AG09319 (cell line): ENCODE measurements at places on chromosomes 1 and 21.
A peak's percentile ranks its signal among the peaks of the same experiment; 100 is the strongest.

DNA sequence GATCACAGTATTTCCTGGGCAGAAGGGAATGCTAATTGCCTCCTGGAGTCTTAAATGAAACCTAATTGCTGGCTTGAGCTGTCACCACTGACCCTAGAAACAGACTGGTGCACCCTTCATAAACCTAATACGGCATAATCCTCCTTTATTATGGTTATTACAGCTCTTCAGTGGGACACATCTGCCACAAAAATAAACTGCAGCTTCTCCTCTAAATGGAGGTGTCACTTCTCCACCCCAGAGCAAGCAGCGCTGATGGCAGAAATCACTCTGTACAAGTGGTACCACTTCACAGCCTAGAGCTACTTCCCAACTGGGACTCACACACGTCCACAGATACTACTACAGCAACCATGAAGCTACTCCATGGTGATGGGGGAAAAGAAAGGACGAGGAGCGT, 11.1 kb downstream of the PTPN14 start:
- DNase-seq: no peak

- DNase-seq: no peak
Observed at GRCh38 chr1:228958741-228959140, 223.5 kb downstream of the RHOU start.

DNA sequence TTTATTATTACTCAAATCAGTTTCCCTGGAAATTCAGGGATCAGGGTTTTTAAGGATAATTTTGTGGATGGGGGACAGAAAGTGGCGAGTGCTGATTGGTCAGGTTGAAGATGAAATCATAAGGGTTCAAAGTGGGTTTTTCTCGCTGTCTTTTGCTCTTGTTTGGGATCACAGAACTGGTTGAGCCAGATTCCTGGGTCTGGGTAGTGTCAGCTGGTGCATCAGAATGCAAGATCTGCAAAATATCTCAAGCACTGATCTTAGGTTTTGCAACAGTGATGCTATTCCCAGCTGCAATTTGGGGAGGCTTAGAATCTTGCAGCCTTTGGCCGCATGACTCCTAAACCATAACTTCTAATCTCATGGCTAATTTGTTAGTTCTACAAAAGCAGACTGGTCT, 9.3 kb downstream of the CHI3L2 start:
- DNase-seq: no peak

- peak; percentile 86 for DNase-seq
Observed at GRCh38 chr1:241411056-241411775, 54.2 kb upstream of the RGS7 start.

DNA sequence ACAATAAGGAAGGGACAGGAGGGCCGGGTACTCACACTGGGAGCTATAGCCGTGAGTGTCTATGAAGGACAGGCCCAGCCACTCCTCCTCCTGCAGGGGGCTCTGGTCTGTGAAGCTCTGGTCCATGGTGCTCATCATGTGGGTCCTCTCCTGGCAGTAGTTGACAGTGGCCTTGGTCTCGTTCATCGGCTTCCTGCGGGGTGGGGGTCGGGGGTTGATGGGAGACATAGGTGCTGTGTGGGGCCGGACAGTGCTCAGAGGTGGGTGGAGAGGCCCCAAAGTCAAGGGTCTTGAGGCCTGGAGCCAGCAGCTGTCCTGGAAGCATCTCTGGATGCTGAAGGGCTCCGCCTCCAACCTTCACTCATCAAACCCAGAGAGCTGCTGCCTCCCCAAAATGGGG, 260.4 kb downstream of the PTPRU start:
- DNase-seq: no peak

- no peak for DNase-seq
Observed at GRCh38 chr1:242447689-242448088, 76.8 kb downstream of the PLD5 start.

- DNase-seq: no peak
Observed at GRCh38 chr1:237098541-237098940, 56.6 kb downstream of the RYR2 start.

GRCh38 chr1:45516465-45516864, 5.2 kb downstream of the PRDX1 start:
- no peak for DNase-seq

DNA sequence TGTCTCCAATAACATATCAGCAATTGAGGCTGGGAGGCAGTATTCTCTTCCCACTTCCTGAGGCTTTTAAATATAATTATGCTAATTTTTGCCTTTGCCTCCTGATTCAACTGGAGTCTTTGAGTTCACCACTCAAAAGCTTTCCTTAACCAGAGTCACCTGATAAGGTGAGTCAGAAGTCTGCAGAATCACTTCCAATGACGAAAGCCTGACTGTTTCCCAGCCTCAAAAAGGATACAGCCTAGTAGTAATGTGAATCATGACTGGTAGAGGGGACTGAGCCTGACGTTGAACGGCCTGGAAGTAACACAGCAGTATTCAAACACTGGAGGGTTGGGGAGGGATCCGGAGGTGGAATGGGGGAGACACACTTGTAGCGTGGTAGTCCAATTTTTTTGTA, 10.4 kb upstream of the MRPL9 start:
- DNase-seq: no peak

DNA sequence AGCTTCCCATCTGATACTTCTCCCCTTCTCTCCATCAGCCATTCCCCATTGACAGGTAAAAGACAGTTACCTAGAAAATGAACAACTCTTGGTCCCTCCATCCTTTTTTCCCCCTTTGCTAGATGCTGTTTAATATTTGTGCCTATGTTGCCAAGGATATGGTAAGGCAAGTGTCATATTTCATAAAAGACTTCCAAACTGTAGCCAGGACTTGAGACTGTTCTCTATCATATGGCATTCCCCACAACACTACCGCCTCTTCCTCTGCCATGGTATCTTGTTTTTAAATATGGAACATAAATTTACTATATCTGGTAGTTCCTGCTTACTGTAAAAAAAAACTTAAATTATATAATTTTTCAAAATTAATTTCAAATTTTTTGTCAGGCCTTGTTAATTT, 97.2 kb downstream of the PHTF1 start:
- no peak for DNase-seq

DNA sequence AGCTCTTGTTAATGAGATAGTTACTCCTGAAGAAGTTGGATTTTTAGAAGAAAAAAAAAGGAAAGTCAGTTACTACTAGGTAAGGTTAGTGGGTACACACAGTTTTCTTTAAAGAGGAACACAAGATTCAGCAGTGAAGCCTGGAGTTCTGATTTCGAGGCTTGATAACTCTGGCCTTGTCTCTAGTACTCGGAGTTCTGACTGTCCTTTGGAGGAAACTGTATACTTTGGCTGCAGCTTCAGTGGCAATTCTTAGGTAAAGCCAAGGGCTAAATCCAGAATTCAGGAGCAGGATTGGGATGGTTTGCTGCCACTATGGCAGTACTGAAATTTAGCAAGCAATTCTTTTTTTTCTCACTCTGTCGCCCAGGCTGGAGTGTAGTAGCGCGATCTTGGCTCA, 9.2 kb downstream of the ACADM start:
- no peak for DNase-seq

- DNase-seq: no peak
Observed at GRCh38 chr1:29801003-29801402, 564.7 kb downstream of the PTPRU start.

GRCh38 chr1:64733581-64734286, 11.1 kb upstream of the RAVER2 start:
- no peak for DNase-seq

DNA sequence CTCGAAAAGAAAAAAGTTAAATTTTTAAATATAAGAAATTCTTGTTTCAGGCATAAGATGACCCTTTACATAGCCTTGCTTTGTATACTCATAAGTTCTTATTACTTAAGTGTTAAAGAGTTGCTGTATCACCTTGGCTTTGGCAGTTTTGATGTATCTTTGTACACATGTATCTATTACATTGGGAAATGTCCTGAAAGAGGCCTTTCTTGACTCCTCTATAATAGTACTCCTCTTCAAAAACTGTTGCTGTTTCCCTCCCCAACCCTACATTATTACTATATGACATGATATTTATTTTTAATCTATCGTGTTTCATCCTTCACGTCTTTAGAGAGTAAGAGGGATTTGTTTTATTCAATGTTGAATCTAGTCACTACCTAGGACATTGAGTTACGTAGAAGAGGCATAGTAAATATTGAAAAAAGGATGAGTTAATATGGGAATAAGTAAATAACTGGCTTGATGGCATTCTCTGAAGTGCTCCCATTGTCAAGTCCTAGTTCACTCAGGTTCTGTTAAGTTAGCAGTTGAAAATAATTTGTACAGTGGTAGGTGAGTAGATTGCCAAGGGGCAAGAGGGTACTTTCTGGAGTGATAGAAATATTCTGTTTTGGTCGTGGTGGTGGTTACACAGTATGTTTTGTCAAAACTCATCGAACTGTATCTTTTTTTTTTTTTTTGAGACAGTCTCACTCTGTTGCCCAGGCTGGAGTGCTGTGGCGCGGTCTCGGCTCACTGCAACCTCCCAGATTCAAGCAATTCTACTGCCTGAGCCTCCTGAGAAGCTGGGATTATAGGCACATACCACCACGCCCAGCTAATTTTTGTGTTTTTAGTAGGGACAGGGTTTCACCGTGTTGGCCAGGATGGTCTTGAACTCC, 8.2 kb downstream of the THRAP3 start:
- DNase-seq: no peak

GRCh38 chr1:179146476-179146875, 64.6 kb downstream of the TOR3A start:
- no peak for DNase-seq

- DNase-seq: no peak
Observed at GRCh38 chr1:208254376-208254775, 10.2 kb upstream of the PLXNA2 start.

- no peak for DNase-seq
Observed at GRCh38 chr1:151455231-151455630, 4.1 kb downstream of the POGZ start.

DNA sequence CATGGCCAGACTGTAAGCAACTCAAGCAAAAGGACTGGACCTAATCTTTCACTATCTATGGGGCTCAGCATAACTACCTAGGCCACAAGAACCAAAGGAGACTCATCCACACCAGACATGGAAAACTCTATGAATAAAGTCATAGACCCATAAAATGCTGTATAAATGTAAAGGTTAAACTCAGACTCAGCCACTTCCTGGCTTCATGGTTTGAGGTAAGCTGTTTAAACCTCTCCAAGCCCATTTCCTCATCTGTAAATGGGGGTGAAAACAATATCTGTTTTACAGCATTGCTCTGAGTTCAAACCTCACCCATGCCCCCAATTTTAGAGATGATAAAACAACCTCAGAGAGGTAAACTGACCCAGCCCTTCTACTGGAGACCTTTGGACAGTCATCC, 4.0 kb upstream of the SMIM12 start:
- DNase-seq: no peak

- DNase-seq: no peak
Observed at GRCh38 chr21:22535630-22536029, 1537.4 kb downstream of the NCAM2 start.

DNA sequence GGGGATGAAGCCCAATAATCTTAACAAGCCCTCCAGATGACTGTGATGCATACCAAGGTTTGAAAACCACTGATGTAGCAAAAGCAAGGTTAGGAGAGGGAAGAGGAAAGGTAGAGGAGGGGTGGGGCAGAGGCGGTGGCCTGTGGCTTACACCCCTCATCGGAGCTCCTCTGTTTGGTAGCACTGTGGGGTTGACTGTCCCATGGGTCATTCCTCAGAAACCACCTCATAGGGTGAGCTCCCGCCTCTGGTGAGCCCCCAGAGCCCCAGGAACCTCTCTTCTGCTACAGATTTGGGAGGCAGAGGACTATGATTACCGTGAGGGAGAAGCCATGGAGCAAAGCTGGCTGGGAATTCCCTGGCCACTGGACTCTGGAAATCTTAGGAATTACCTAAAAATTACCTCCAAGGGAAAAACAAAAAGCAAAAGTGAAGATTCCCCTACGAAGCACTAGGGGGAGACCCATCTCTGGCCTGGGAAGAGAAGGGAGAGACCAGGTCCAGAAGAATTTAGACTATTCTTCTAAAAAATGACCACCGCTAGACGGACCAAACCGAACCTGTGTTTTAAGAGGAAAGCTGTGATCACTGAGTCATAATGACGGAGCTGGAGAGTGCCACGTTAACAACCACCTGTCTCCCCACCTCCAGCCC, 1.5 kb upstream of the RASSF5 start:
- DNase-seq: no peak

- no peak for DNase-seq
Observed at GRCh38 chr21:39159342-39160063, 23.7 kb downstream of the PSMG1 start.

DNA sequence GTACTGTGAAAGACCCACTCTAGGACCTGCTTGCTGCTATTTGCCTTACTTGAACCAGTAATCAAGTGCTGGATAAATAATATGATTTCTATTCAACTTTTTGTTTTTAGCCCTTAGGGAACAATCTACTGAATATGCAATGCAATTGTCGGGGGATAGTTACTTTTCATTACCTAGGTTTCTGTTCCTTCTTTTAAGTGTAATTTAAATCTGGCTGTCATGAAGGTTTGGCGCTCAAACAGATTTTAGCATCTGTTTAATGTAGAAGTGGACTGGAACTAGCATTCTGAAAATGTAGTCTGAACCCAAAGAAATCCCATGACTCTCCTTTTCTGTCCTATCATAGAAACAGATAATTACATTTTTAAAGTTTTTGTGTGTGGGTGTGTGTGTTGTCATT, 4.8 kb downstream of the MGST3 start:
- DNase-seq: no peak

DNA sequence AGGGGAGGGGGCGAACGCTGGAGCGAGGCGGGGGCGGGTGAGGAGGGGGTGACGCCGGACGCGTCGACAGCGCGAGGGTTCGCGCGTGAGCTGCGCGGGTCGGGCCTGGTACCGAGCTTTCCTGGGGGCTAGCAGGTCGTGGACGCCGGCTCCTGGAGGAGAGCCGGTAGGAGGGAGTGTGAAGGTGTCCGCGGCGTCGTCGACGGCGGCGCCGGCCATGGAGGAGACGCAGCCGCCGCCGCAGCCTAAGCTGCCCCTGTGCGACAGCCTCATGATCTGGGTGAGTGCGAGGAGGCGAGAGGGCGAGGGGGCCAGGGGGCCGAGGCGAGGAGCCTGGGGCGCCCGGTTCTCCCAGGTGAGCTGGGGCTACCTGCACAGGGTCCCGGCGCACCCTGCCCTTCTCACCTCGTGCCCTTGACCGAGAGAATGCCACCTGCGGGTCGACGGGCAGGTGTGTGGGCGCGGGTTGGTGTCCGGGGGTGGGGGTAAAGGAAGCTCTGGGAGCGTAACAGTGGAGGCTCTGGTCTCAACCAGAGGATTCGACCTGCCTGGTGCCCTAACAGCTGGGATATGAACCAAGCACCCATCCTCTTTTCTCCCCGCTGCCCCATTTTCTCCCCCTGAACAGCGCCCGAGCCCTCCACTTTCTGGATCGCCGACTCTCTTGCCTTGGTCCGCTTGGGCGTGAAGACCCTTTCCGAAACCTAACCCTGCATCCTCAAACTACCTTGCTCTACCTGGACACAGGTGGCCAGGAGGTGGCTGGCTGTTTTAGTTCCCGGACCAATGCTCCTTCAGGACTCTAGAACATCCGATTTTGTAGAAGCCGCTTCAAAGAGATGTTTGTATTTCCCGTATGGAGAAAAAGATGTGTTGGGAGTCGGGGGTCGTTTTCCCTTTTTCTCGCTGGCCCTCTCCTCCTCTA, at the start of gene HOOK1:
TSS of gene HOOK1 (plus strand) at position 49 of the 925 bp plus-strand sequence. CDS start at position 218, 169 bp downstream.
- no peak for DNase-seq

GRCh38 chr21:18744840-18745239, 341.3 kb upstream of the TMPRSS15 start:
- DNase-seq: no peak
